ENCODE measurements at places on chromosomes 11 and 22. TPM values are rescaled to one million over a fixed set of nuclear protein-coding genes. Genes with fewer than 3 reads are reported as not detected.

LYVE1 gene
- 7.6 TPM for total RNA-seq

IGLL1 gene
- total RNA-seq = not detected

HTR3B gene
- total RNA-seq = not detected

KCTD14 gene
- total RNA-seq = 1.8 TPM

BAIAP2L2 gene
- total RNA-seq = 0.20 TPM

FTH1 gene
- total RNA-seq = 2,371 TPM

OR4A47 gene
- not detected for total RNA-seq

PRG3 gene
- total RNA-seq = not detected

ANO5 gene
- 1.3 TPM for total RNA-seq

SMCO4 gene
- total RNA-seq = 21.3 TPM

VSIG10L2 gene
- total RNA-seq = not detected

RASL10A gene
- 1.9 TPM for total RNA-seq

All from endothelial cell of umbilical vein (primary cell).